ENCODE measurements at places on chromosomes 2 and 18.

GRCh38 chr2:88857951-88858411, 166.5 kb downstream of the RPIA start:
- no peak for DNase-seq

DNA sequence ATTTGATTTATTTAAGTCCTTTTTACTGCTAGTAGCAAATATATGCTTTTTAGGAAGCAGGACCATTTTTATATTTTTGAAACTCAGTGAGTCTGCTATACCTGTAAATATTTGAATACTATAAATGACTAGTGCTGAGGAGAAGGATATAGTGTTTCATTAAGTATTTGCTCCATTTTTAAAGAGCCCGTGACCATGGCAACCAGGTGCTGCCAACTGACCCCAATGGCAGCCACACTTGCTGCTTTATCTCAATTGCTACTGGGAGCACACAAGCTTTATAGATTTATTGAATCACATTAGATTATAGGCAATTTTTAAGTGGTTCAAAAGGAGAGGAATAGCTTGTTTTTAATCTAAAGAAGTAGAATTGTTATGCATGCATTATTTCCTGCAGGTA, 142.0 kb downstream of the SCG2 start:
- DNase-seq = no peak

GRCh38 chr18:51146909-51147308, 50.6 kb downstream of the MEX3C start:
- DNase-seq = no peak

- DNase-seq = no peak
Measured at GRCh38 chr2:60098996-60099395, 454.5 kb downstream of the BCL11A start.

- no peak for DNase-seq
Measured at GRCh38 chr18:39969803-39970494, 1985.1 kb upstream of the PIK3C3 start.

GRCh38 chr2:236841389-236841788, 244.3 kb upstream of the COPS8 start:
- DNase-seq = no peak

DNA sequence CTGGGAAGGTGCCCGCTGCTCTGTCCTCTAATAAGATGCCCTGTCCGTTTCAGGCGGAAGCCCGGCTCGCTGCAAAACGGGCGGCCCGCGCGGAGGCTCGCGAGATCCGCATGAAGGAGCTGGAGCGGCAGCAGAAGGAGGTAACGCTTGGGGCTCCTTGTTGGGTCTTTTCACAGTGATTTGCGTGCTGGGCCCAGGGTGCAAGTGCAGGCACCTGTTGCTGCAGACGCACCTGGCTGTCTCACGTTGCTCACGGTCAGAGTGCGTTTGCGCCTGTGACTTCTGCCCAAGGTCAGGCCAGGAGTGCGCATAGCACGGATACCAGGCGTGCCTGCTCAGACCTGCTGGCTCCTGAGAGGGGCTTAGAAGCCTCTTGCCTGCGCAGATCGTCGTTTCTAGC, 81.1 kb downstream of the LRRFIP1 start:
- no peak for DNase-seq

DNA sequence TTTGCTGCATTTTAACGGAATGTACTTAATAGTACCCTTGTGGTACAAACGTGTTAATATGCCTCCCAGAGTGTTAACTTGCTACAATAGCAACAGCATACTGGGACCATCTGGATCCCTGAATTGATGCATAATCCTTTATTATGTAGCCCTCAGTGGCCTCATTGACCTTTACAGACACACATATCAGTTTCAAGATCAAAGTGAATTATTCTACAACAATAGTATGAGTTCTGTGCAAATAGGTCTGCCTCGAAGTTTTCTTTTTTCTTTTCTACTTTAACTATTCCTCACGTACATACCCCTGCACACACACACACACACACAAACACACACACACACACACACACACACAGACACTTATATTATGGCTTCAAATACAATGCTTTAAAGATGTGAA, 1622.1 kb downstream of the LRP1B start:
- DNase-seq = no peak

DNA sequence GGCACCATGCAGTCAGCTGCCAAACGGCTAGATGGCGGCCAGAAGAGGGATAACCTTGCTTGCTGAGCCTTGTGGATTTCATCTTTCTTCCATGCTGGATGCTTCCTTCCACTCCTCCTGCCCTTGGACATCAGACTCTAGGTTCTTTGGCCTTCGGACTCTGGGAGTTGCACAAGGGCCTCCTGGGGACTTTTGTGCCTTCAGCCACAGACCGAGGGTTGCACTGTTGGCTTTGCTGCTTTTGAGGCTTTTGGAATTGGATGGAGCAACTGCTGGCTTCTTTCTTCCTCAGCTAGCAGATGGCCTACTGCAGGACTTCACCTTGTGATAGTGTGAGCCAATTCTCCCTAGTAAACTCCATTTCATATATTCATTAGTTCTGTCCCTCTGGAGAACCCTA, 31.0 kb downstream of the STRADB start:
- DNase-seq = no peak

GRCh38 chr2:77521931-77522470, at the start of gene LRRTM4:
TSS of gene LRRTM4 (minus strand) at chr2:77522376.
- no peak for DNase-seq

DNA sequence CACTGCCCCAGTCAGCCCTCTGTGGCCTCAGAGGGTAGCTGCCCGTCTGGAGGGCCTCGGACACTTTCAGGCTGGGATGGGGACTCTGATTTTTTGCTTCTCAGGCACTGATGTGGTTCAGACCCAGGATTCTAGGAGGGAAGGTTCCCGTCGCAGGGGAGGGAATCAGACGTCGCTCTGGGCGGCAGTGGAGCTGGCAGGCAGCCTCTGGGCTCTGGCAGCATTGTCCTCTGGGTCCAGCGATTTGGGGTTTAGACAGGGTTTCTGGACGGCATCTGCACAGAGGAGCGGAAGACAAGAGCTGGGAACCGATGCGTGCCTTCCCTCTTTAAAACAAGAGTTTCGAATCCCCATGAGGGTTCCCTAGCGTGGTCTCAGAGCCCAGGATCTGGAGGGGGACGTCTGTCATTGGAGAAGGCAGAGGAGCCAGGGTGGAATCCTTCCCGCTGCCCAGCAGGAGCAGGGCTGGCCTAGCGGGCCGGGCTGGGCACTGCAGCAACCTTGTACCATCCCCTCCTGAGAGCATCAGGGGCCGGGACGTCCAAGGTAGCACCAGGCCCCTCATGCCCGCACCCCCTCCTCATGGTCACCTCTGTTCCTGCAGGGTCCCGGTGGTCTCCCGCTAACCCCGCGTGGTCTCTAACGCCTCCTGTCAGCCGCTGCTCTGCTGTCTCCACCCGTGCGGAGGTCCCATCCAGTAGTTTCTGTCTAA, 246.0 kb downstream of the AGAP1 start:
- DNase-seq = no peak

DNA sequence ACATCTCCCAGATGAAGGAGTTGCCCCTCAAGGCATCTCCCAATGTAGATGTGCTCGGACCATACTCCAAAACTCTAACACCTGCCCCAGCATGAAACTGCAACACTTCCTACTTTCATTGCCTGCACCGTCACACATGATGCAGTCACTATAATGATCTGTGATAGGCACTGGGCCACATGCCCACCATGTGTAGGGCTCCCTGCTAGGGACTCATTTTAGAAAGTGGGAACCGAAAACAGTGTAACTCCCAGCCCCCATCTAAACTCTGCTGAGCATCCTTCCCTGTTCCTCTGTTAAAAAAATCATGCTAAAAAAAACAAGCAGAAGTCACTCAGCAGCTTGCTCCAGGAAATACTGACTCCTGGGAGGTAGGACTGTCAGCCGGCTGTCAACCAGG, 496.1 kb upstream of the RAB6C start:
- DNase-seq = no peak

DNA sequence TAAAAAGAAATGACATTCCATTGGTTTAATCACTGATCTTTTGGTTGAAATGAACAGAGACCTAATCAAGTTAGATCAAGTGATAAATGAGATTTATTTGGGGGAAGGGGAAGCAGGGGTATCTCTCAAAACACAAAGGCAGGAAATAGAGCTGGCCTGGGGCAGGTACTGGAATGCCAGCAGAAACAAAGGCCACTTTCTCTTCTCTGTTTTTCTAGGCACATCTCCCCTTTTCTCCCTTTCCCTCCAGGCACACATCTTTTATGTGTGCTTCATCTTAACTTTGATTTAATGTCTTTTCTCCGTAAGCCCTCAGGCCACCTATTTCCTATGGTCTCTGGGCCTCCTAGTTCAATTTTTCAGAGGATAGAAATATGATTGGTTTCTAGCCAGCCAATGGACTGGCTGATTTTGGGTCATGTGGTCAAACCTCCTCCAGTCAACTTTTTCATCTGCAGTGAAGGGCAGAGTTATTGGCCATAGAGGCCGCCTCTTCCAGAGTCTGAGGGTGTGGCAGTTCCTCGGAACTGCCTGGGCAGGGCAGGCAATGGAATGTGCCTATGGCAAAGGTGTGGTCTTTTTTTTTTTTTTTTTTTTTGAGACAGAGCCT, 58.9 kb upstream of the FAM136A start:
- DNase-seq = no peak

DNA sequence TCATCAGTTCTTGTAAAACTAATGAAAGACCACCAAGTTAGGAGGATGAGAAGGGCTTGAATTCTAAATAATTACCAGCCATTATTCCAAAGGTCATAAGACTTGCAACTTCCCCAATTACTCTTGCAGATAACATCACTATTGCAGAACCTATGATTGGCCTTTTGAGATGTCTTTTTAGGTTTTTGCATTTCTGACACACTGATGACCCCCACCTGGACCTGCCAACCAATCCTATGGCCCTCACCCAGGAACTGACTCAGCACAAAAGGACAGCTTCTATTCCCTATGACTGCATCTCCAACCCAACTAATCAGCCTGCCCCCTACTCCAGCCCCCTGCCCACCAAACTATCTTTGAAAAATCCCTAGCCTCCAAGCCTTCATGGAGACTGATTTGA, 111.5 kb upstream of the COPS8 start:
- DNase-seq = no peak

DNA sequence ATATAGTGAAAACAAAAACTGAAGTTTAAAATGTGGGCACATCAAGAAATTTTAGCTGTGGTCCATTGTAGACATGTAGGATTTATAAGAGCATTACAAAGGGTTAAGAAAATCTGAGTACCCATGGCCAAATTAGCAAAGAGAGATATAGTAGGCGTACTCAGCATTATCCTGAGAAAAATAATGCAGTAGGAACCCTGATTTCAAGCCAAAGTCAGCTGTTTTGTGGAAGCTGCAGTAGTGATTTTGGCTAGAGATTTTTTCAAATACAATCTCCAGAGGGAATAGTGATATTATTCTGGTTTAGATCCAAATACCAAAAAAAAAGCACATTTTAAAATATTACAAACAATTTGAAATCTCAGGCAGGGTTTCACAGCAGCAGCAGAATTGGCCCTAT, 450.9 kb downstream of the FBXO15 start:
- no peak for DNase-seq

GRCh38 chr2:236047886-236048540, 120.2 kb downstream of the GBX2 start:
- no peak for DNase-seq

DNA sequence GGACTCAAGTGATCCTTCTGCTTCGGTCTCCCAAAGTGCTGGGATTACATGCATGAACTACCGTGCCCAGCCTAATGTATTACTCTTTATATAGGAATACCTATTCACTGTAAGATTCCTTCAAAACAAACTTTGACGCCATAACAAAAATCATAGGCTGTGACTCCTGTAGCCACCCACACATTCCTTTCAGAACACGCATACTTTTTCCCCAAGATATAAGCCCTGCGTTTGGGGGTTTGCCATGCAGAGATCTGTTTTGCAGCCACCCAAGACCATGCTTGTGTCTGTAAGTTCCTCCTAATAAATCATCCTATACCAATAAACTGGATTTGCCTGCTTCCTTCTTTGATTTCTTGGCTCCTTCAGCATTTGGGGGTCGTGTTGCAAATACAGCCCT, 46.0 kb upstream of the STON1 start:
- DNase-seq = no peak

DNA sequence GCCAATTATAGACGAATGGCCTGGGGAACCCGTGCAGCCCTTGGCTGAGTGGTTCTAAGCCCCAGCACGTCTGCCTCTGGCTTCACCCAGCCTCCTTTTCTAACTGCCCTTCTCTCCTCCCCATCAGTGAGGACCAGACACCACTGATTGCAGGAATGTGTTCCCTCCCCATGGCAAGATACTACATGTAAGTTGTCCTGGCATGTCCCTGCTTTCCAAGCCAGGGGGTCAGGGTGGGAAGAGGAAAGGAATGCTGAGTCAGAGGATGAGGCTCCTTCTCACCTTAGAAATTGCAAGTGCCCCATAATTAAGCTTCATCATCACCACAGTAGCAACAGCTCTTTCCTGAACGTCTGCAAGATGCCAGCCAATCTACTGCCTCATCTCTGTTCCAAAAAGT, 4.8 kb downstream of the IL1F10 start:
- no peak for DNase-seq

Data from activated CD4-positive, alpha-beta T cell treated with anti-CD3 and anti-CD28 coated beads, Interleukin-2, amount 50 U/mL, for 1 hour (primary cell).